Fibroblast of upper back skin (primary cell): ENCODE measurements at places on chromosomes 5 and 9.

DNA sequence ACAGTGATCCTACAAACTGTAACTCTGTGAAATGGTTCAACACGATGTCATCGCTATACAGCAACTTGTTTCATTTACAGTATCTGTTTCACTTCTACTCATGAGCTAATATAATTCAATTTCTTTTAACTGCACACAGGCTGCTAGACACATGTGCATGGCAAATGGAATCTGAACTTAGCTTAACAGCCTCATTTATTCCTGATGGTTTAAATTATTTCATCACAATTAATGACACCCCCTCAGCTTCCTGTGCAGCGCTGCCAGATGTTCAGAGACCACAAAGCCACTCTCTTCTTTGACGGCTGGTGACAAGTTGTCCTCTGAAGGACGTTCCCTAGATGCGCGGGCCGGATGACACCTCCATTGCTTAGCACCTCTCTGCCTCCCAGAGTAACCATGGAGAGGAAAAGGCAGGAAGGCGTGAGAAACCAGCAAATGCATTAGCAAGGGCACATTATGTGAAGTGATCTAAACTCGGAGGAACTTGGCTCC lies 191.1 kb downstream of the BNC2 start:
- peak; percentile 56 for DNase-seq

- DNase-seq: no peak
Measured at GRCh38 chr5:23013395-23013998, 160.4 kb upstream of the CDH12 start.

- no peak for DNase-seq
Measured at GRCh38 chr5:78515670-78516069, 132.9 kb downstream of the LHFPL2 start.

GRCh38 chr5:138064526-138064925 lies 19.3 kb upstream of the WNT8A start:
- DNase-seq: peak; percentile 10

DNA sequence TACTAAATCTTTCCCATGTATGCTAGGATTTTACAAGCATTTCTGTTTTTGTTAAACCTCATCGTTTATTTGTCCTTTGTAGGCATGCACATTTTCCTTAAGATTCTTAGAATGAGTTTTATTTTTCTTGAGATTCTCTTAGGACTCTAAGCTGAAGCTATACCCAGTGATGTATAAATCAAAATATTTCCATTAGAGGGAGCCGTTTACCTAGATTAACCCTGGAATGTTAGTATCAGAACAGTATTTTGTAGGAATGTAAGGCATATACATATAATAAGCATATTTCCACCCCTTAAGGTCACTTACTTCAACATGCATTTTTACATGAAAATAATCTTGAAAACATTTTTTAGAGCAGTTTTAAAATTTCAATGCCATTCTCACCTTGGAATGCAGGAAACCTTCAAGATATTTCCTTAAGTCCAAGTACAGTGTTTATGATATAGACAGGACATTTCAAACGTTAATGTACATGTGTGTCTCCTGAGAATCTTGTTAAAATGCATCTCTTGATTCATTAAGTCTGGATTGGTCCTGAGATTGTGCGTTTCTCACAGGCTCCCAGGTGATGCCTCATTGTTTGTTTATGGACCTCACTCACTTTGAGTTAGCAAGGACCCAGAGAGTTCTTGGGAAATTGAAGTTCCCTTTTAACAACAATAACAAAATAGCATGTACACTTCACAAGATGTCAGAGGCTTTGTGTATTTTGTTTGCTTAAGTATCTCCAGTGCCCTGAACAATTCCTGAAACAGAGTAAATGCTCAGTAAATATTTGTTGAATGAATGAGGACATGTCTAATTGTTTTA lies 34.9 kb upstream of the FCHO2 start:
- DNase-seq: peak; percentile 61

DNA sequence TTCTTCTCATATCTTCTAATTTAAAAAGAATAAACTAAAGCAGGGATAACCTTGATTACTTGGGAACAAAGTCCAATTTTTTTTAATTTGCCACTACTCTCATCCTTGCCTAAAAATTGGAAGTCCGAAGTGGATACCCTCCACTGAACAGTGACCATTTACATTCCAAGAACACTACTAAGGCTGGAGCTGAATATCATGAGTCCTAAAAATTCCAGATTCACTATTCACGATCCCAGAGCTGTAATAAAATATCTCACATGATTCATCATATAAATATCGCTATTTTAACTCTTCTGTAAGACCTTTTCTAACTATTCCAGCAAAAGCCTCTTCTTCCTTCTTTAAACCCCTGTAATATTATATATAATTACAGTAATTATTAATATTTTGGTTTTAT lies 57.4 kb downstream of the ATPSCKMT start:
- DNase-seq: peak; percentile 80

DNA sequence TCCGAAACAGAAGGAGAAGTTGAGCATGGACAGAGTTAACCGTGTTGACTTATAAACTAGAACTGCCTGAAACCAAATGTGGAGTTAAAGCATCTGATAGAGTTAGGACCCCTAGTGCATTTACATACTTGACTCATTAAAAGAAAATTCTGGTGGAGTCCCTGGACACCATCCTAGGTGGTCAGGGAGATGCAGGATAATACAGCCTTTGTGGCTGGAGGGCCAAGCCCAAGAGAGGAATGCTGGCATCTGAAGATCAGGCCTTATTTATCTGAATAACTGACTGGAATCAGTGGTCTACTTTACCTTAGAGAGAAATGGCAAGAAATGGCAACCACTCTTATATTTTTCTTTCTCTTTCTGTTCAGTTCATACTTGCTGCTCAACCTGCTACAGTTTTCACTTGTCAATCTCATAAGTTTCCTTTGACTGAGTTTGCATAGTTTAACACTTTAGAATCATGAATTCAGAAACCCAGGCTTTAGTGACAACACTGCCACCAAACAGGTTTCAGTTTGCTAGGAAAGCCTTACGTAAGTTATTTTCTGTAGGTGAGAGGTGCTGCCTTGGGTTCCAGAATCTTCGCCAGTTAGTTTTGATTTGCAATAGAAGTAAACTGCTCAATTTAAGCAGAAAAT lies 10.2 kb downstream of the CMYA5 start:
- no peak for DNase-seq

GRCh38 chr9:112420208-112420607 lies 40.3 kb downstream of the HSDL2 start:
- no peak for DNase-seq

- peak; percentile 45 for DNase-seq
Measured at GRCh38 chr5:80871541-80871961, 88.6 kb upstream of the RASGRF2 start.

DNA sequence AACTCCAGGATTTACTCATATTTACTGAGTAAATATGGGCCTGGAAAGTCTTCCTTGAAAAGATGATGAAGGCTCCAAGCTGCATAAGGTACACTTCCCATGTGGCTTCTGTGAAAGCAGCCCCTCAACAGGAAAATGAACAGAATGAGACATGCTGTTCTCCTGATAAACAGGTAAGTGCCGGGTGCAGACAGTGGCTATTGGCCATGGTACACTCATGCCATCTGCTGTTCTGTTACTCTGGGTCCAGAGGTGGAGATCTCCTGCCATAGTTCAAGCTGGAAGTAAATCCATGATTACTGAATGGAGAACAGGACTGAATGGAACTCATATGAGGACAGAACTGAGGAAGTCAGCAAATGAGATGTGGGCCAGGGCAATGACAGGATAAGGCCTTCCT lies 103.6 kb downstream of the SLIT3 start:
- DNase-seq: no peak

DNA sequence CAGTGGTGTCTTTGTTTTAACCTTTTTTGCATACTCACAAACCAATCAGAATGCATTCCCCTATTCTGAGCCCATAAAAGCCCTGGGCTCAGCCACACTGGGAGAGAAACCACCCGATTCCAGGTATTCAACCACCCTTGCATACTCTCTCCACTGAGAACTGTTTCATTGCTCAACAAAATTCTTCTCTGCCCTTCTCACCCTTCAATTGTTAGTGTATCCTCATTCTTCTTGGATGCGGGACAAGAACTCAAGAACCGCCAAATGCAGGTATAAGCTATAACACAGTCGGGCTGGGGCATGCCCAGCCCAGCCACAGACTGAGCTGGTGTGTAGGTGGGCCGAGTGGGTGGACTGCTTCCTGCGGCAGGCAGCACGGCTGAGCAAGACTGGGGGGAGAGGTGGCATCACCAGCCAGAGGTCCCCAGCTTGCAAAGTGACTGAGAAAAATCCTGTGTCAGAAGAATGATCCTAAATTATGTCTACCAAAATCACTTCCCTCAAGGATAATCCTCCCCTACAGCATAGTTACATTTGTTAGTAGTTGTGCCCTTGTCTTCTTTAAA lies 141.0 kb downstream of the SSBP2 start:
- no peak for DNase-seq

DNA sequence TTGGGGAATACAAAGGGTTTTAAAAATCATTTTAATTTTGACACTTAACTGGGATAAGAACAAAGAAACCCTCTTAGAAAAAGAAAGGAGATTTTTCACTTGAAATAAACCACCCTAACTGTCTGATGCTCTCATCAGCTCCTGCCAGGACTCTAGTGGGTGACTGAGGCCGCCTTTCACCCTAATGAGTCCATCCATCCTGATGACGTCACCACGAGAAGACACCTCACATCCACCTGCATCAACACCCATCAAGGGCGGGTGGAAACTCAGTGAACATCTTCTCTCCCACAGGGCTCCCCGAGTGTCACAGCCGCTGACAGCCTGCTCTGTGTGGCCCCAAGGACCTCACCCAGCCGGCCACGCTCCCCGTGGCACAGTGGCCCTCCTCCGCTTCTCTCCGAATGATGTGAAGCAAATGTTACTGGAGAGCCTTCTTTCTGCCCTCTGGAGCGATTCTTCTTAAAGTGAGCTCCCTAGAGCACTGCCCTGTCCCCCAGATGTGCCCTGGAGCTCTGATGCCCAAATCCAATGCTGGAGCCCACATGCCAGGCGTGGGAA lies 584.3 kb upstream of the ADAMTS16 start:
- no peak for DNase-seq

- DNase-seq: no peak
Measured at GRCh38 chr5:90347462-90347861, 62.1 kb downstream of the CETN3 start.

GRCh38 chr9:72145733-72146505 lies 3.3 kb upstream of the GDA start:
- DNase-seq: no peak

- DNase-seq: no peak
Measured at GRCh38 chr5:149519601-149520000, 31.6 kb downstream of the CSNK1A1 start.

DNA sequence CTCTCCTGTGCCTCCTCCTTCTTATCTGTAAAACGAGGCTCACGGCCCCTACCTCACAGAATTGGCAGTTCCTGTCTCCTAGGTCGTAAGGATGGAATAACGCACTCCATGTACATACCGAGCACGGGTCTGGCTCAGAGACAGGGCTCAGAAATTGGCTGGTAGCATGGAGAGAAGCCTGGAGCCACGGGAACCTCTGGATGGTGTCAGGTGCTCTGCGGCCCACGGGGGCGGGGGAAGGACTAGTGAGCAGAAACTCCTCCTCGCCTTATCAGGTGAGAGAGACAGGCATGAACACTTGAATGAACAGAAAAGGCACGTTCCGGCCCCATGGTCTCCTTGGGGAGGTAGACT lies 15.4 kb upstream of the C5orf47 start:
- no peak for DNase-seq

DNA sequence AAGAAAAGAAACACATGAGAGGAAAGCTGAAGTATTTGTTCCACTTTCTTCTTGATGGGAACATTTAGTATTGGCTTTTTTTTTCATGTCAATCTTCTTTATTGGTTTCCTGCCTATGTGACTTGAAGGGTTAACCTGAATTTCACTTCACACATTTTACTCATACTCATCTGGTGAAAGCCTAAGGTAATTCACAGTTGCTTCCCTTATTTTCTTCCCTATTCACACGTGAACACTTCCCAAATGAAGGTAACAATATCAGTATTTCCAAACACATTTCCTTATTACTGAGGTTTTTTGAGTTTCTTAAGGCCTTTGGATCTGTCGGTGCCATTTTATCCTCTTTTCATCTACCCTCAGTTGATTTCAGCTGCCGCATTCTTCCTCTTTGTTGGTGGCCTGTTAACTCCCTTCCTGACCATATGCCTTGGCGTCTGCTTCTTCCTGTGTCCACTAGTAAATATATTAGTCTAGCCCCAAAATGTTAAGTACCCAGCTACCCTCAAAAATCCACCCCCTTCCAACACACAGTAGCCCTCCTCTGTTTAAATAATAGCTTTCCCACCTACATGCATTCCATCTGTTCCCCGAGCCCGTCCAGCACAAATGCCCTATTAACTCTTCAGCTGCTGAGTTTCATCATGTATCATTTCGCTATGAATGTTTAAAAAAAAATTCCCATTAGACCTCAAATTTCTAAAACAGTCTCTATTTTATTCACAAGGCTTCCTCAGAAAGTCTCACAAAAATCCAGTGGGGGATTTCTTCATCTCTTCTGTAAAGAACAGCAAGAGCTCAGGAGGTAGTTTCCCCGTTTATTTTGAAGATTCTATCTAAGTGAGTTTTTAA lies 97.3 kb downstream of the USP20 start:
- peak; percentile 52 for DNase-seq

GRCh38 chr5:40413743-40414142 lies 266.0 kb upstream of the PTGER4 start:
- DNase-seq: peak; percentile 37

DNA sequence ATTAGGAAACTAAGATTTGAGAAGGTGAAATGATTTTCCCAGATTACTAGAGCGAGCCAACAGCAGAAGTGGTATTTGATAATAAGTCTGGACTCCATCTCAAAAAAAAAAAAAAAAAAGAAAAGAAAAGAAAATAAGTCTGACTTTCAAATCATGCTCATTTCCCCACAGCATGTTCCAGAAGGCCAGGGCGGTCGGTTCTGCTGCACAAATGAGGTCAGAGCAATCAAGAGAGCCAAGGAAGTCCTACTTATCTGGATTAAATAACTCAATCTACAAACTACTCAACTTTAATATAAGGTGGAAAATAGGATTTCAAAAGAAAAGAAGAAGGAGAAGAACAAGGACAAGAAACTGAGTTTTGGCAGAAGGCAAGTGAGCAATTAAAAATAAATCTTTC lies 130.4 kb upstream of the RASA1 start:
- DNase-seq: no peak

DNA sequence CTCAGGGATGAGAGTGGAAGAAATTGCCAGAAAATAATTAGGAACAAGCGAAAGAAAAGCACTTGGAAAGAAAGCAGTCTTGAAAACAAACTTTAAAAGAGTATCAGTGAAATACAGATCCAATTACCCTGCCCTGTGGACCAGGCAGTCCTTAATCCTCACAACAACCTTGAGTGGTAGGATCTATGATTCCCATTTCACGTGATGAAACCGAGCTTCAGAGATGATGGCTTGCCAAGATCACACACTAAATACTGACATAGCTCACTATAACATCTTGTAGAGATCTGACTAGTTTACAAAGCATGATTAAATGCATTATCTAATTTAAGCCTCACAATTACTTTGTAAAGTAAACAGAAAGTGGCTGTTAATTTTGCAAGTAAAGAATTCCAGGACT lies 55.5 kb upstream of the ABCA1 start:
- no peak for DNase-seq

GRCh38 chr9:123616707-123617106 lies 260.7 kb downstream of the CRB2 start:
- DNase-seq: no peak
